ENCODE measurements at places on chromosomes 16 and 17. TPM values are rescaled to one million over a fixed set of nuclear protein-coding genes. Genes with fewer than 3 reads are reported as not detected.

The CMTM2 gene
- not detected for total RNA-seq

The COASY gene
- total RNA-seq: 7.7 TPM

The HS3ST3A1 gene
- total RNA-seq: 11.2 TPM

The P3H4 gene
- total RNA-seq: 49.2 TPM

The GNAO1 gene
- 0.09 TPM for total RNA-seq

The PRKCA gene
- total RNA-seq: 21.0 TPM

The SEZ6L2 gene
- 7.5 TPM for total RNA-seq

The CDRT15L2 gene
- not detected for total RNA-seq

The ACAP1 gene
- total RNA-seq: 3.3 TPM

The CALB2 gene
- under 0.01 TPM for total RNA-seq

The SYT17 gene
- total RNA-seq: 0.47 TPM

The CA7 gene
- total RNA-seq: not detected

The TNP2 gene
- total RNA-seq: not detected

The ERI2 gene
- total RNA-seq: 13.7 TPM

The CCDC144A gene
- 7.9 TPM for total RNA-seq
